ENCODE measurements at places on chromosomes 3 and 15. TPM values are rescaled to one million over a fixed set of nuclear protein-coding genes. Genes with fewer than 3 reads are reported as not detected.

The SLC12A8 gene
- total RNA-seq: 4.9 TPM

The IL20RB gene
- total RNA-seq: 1.2 TPM

The ITGB5 gene
- 32.8 TPM for total RNA-seq

The C3orf49 gene
- not detected for total RNA-seq

The COX17 gene
- 22.8 TPM for total RNA-seq

The SAMMSON gene
- total RNA-seq: 0.17 TPM

- no peaks in the 10 kb centered on the region for H3K36me3 ChIP-seq
- H3K27ac ChIP-seq: no peak overlapping the region
- no peaks in the 10 kb centered on the region for H3K4me1 ChIP-seq
- DNase-seq: no peak
These were observed 72.1 kb downstream of the IL1RAP start for GRCh38 chr3:190585805-190586630.

DNA sequence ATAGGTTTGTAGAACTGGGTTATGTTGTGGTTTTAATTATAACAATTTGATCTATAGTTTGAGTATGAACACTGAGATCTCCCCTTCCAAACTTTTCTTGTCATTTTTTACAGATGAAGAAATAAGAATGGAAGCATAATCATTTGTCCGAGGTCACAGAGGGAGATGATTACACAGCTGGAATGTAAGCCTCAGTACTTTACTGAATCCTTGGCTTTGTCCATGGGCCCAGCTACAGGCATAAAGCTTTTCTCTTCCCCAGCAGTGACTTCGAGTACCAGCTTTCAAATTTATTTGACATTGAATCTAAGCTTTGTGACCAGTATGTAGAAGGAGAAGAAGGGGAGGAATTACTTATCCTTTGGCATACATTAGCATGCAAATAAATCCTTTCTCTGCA lies 80.9 kb upstream of the DCBLD2 start:
- no peaks in the 10 kb centered on the region for H3K4me1 ChIP-seq
- no peaks in the 10 kb centered on the region for H3K36me3 ChIP-seq
- H3K27ac ChIP-seq: no peak overlapping the region
- no peak overlapping the region for H3K4me3 ChIP-seq
- no peaks in the 10 kb centered on the region for H3K27me3 ChIP-seq

DNA sequence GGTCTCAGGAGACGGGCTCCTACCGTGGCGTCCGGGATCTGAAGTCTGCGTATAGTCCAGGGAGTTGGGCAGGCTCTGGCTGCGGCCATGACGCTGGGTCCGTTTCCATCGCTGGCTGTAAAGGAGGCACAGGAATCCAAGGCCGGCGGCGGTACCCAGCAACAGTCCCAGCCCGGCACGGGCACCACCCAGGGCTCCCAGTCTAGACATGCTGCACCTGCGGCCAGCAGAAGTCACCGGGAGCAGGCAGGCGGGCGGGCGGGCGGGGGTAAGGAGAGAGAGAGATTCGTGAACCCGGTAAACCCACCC lies 526 bp downstream of the RMDN3 start:
- peaks cover 15% of the 10 kb centered on the region for H3K36me3 ChIP-seq
- H3K4me3 ChIP-seq: peak overlapping the region; percentile 98
- H3K27ac ChIP-seq: peak overlapping the region; percentile 76
- no peaks in the 10 kb centered on the region for H3K27me3 ChIP-seq
- DNase-seq: no peak

- H3K4me3 ChIP-seq: no peak overlapping the region
- H3K27ac ChIP-seq: no peak overlapping the region
- H3K27me3 ChIP-seq: no peaks in the 10 kb centered on the region
- H3K4me1 ChIP-seq: no peaks in the 10 kb centered on the region
- no peaks in the 10 kb centered on the region for H3K36me3 ChIP-seq
These were observed 7.6 kb upstream of the MYO5C start for GRCh38 chr15:52303093-52303772.

DNA sequence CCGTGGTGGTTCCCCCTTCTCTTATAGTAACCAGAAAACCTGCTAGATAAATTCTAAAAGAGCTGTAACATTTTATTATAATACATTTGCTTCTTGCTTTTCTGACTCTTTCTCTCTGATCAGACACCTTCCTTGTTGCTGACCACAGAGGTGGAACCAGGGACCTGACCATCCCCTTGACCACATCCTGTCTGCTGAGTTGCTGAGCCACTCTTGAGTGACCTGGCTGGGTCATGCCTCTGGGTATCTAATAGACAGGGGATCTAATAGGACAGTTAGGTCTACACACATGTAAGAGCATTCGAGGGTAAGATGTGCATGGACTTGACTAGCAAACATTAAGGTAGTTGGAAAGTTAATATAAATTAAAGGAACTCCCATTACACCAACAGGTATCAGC lies 22.8 kb upstream of the TRIM59 start:
- H3K36me3 ChIP-seq: no peaks in the 10 kb centered on the region
- H3K27ac ChIP-seq: no peak overlapping the region
- H3K4me3 ChIP-seq: no peak overlapping the region
- H3K27me3 ChIP-seq: no peaks in the 10 kb centered on the region
- DNase-seq: no peak
- no peaks in the 10 kb centered on the region for H3K4me1 ChIP-seq

- no peak overlapping the region for H3K4me3 ChIP-seq
These were observed 6.6 kb upstream of the CD47 start for GRCh38 chr3:108097322-108098002.

DNA sequence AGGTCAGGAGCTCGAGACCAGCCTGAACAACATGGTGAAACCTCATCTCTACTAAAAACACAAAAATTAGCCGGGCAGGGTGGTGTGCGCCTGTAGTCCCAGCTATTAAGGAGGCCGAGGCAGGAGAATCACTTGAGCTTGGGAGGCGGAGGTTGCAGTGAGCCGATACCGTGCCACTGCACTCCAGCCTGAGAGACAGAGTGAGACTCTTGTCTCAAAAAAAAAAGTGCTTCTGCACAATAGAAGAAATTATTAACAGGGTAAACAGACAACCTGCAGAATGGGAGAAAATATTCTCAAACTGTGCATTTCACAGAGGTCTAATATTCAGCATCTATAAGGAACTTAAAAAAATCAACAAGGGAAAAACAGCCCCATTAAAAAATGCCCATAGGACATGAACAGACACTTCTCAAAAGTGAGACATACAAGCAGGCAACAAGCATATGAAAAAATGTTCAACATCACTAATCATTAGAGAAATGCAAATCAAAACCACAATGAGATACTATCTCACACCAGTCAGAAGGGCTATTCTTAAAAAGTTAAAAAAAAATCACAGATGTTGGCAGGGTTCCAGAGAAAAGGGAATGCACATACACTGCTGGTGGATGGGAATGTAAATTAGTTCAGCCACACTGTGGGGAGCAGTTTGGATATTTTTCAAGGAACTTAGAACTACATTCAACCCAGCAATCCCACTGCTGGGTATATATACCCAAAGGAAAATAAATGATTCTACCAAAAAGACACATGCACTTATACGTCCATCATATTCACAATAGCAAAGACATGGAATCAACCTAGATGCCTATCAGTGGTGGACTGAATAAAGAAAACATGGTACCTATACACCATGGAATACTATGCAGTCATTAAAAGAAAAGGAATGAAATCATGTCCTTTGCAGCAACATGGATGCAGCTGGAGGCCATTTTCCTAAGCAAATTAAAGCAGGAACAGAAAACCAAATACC lies 75.5 kb downstream of the MSL2 start:
- no peak overlapping the region for H3K27ac ChIP-seq
- no peaks in the 10 kb centered on the region for H3K27me3 ChIP-seq
- no peaks in the 10 kb centered on the region for H3K36me3 ChIP-seq
- no peak for DNase-seq
- H3K4me1 ChIP-seq: no peaks in the 10 kb centered on the region
- H3K4me3 ChIP-seq: no peak overlapping the region

DNA sequence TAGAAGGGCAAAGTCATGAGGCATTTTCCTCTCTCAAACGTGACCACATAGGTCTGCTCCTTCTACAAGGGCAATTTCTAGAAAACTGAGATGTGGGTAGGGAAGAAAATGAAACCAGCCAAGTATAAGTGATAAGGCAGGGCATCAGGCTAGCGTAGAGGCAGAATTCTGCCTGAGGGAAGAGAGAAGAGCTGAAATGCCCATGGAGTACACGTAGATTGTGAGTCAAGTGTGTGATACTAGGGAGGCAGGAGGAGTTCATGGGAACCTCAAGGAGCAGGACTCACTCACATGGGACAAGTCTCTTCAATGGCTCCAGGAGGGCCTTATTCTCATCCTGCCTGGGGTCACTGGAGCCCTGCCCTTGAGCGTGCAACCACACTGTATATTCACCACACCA lies 34.9 kb upstream of the PPP4R2 start:
- peaks cover 10% of the 10 kb centered on the region for H3K4me1 ChIP-seq
- DNase-seq: no peak
- no peak overlapping the region for H3K4me3 ChIP-seq
- H3K27ac ChIP-seq: peak overlapping the region; percentile 33
- no peaks in the 10 kb centered on the region for H3K36me3 ChIP-seq

DNA sequence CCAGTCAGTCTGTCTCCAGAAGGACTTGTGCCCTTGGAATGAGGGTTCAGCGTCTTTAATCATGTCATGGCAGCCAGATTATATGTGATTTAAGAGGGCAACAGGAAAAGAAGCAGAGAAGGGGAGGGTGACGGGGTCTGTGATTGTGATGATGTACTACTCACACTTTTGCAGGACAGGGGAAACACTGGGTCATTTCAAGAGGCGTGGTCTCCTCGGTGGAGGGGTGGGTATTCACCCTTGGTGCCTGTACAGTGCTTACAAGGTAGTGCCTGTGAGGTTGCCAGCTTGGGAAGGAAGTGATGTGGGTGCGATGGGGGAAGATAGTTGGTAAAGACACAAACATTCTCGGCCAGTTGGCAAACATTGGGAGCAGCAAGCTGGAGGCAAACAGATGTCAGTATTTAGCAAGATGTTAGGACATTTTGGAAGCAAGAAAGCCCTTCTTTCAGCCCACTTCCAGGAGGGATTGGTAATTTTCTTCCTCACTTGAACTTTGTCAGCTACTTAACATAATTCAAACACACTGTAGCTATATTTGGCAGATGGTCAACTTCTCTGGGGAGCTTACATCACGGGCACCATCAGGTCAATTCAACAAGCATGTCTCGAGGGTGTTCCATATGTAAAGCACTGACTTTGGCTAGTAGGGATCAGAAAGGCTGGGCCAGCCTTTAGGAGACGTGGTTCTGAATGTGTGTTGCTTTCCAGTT lies 71.4 kb upstream of the ROPN1 start:
- H3K27ac ChIP-seq: no peak overlapping the region
- no peaks in the 10 kb centered on the region for H3K4me1 ChIP-seq
- no peak overlapping the region for H3K4me3 ChIP-seq
- H3K27me3 ChIP-seq: no peaks in the 10 kb centered on the region
- DNase-seq: no peak
- no peaks in the 10 kb centered on the region for H3K36me3 ChIP-seq

DNA sequence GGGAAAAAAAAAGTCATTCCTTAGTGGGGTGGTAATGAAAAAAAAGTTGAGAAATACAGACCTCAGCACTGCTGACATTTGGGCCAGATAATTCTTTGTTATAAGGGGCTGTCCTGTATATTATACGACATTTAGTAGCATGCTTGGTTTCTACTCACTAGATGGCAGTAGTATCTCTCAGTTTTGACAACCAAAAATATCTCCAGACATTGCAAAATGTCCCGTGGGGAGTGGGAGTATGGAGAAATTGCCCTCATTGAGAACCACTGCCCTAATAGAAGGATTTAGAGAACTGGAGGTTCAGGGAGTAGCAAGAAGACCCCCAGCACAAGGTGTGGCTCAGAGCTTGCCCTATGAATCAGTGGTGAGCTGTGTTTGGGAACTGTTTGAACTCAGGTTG lies 28.6 kb upstream of the TEX264 start:
- H3K27me3 ChIP-seq: no peaks in the 10 kb centered on the region
- DNase-seq: peak; percentile 11
- H3K4me1 ChIP-seq: no peaks in the 10 kb centered on the region
- no peak overlapping the region for H3K27ac ChIP-seq
- H3K4me3 ChIP-seq: no peak overlapping the region
- H3K36me3 ChIP-seq: peaks cover 70% of the 10 kb centered on the region

DNA sequence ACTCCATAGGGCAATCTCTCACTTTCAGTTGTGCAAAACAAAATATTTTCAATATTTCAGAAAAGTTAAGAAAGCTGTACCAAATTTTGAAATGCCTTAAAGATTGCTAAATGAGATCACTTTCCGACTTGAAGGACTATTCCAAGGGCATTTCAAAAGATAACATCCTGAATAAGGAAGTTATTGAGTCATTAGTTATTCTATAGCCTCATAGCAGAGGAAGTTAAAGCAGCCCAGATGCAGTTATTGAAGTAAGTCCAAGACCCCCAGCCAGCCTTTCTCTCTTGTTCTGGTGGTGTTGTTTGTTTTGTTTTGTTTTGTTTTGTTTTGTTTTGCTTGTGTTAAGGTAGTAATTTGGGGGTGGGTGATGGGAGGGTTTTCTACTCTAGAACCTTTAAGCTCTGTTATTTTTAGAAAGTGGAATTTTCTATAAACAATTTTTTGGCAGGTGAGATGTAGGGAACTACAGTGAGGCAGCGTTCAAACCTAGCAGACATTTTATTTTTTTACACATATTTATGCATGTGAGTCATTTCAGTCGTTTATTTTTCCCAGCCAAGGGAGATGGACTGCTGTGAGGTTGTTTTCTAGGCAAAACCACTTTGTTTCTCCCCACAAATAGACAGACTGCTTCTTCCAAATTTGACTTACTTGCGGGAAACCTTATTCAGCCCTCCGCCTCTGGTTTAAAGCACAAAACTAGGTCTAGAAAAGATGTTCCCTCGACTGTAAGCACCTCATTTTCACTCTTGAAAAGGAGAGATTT lies 216.3 kb upstream of the ARPP21 start:
- peak overlapping the region; percentile 49 for H3K27ac ChIP-seq
- DNase-seq: no peak
- no peaks in the 10 kb centered on the region for H3K27me3 ChIP-seq
- no peak overlapping the region for H3K4me3 ChIP-seq
- no peaks in the 10 kb centered on the region for H3K4me1 ChIP-seq

DNA sequence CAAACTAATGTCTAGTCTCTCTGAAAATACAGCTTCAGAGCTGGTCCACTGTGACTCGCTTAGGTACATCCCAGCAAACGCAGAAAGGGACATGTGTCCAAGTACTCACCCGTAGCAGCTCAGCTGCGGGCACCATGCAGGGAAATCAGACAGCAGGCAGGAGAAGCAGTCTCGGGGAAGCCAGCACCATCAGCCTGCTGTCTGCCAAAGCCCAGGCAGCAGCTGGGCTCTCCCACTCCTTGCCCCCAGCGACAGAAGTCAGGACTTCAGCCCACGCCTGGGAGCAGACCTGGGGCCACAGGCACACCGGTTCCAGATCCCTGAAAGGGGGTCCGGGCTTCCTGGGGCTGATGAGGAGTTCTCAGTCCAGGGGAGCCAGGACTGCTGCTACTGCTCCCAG lies 34.9 kb downstream of the SEMA5B start:
- DNase-seq: no peak

- H3K27ac ChIP-seq: no peak overlapping the region
- H3K4me1 ChIP-seq: no peaks in the 10 kb centered on the region
These were observed 99.0 kb downstream of the SCN11A start for GRCh38 chr3:38952721-38953120.

DNA sequence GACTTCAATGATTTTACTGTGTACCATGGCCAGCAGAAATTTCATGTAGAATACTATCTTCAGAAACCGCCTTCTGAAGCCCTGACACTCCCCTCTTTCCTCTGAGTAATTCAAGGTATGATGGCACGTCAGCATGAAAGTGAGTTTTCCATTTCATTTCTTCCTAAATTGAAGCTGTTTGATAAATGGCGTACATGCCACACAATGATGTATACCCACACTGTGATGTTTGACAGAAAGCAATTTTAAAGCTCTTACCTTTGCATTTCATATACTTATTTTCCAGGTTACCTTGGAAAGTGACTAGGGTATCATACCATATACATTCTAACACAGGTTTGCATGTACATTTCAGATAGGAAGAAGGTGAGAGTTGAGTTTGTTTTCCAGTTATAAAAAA lies 147.9 kb upstream of the LRRC3B start:
- no peaks in the 10 kb centered on the region for H3K27me3 ChIP-seq
- no peak overlapping the region for H3K4me3 ChIP-seq

All from spinal cord (tissue), 10 donors.